ENCODE measurements at places on chromosomes 4 and X.

GRCh38 chr4:10577508-10578426 lies 106.8 kb downstream of the CLNK start:
- no peak for DNase-seq

DNA sequence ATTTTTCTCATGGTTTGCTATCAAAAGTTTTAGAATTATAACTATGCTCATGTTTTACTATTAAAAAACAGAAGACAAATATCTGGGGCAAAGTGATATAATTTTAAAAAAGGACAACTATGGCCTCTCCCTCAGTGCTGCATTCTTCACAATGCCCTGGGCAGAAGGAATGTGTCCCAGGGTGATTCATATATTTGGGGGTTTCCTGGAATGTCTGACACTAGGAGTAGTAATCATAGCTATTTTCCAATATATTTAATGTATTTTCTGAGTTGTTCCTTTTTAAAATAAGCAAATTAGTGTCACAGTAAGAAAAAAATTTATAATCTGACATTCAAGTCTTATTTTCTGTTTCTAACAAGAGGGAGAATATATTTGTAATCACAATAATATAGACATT lies 281.7 kb downstream of the UNC5C start:
- DNase-seq, result peak; percentile 25

- DNase-seq, result no peak
Measured at GRCh38 chrX:87813566-87813965, 296.0 kb downstream of the KLHL4 start.

- peak; percentile 40 for DNase-seq
Measured at GRCh38 chrX:134526399-134526798, 66.4 kb downstream of the HPRT1 start.

DNA sequence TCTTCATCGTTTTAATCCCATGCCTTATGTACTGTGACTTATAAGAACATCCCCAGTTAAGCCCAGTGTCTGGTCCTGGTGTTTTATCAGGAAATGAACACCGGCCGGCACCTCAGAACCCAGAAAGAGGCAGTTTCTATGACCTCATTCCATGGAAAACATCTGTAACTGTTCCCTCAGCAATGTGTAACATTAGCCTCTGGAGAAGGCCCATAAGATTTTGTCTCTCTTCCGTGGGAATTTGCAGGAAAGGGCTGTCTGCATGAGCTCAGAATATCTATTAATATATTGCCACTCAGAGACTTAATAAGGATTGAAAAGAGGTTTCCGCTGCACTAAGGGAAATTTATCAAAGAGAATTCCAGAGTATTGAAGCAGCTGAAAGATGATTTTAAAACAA lies 3.1 kb upstream of the TCEANC start:
- peak; percentile 73 for DNase-seq

- DNase-seq, result no peak
Measured at GRCh38 chrX:25277574-25277973, 261.8 kb upstream of the ARX start.

GRCh38 chrX:153800746-153801145 lies 6.3 kb downstream of the SSR4 start:
- no peak for DNase-seq

DNA sequence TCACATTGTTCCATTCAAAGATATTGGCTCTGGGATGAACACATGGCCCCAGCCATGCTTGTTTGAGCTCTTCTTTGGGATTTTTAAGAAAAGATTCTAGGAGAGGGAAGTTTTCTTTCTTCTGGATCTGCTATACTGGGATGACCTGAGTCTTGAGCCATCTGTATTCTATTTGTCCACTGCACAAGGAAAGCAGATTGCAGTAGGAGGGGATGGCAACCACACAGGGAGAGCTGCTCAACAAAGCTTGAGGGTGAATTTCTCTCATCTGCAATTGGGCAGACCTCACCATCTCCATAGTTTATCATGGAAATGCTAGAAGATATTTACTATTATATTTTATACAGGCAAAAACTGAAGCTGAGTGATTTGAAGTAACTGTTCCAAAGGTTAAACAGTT lies 34.3 kb downstream of the ADH7 start:
- no peak for DNase-seq

DNA sequence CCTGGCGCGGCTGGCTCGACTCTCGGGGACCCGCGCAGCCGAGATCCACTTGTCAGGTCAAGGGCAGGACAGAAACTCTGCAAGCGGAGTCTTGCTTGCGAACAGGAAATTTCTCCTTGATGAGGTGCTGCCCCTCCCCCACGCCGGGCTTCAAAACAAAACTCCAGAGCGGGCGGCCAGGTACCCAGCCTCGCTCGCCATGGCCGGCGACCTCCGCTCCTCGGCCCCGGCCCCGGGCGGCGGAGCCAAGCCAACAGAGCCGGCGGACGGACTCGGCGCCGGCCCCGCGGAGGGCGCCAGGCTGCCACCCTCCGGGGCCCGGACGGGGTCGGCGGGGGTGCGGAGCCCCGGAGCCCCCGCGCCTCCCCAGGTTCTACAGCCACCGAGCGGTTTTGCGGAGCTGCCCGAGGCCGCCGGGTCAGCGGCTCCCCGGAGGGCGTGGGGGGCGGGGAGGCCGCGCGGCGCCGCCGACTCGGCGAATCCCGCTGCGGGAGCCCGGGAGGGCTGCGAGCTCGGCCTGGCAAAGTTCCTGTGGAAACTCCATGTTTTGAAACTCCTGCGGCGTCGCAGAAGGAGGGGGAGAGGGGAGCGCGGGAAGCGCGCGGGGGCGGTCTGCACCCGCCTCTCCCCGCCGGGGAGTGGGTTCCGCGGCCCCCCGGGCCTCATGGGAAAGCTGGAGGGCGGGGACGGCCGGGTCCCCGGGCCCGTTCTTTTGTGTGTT lies 11.7 kb upstream of the BCOR start:
- peak; percentile 55 for DNase-seq

- no peak for DNase-seq
Measured at GRCh38 chr4:81471298-81471587, 464 bp downstream of the RASGEF1B start.

- DNase-seq, result no peak
Measured at GRCh38 chr4:3645711-3646679, 113.8 kb upstream of the LRPAP1 start.

DNA sequence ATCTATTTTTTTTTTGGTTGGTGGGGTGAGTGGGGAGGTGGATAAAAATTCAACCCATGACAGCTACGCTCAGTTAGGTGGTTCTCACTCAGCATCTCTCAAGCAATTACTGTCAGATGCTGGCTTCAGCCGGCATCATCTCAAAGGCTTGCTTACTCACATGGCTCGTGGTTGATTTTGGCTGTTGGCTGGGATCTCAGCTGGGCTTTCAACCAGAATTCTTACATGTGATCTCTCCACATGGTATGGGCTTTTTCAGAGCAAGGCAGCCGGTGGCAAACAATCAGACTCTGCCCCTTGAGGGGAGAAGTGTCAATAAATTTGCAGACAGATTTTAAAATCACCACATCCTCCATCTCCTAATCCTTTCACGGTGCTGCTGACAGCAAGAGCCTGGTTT lies 47.2 kb downstream of the SLC34A2 start:
- DNase-seq, result peak; percentile 67

- no peak for DNase-seq
Measured at GRCh38 chr4:10671366-10671765, 13.2 kb downstream of the CLNK start.

DNA sequence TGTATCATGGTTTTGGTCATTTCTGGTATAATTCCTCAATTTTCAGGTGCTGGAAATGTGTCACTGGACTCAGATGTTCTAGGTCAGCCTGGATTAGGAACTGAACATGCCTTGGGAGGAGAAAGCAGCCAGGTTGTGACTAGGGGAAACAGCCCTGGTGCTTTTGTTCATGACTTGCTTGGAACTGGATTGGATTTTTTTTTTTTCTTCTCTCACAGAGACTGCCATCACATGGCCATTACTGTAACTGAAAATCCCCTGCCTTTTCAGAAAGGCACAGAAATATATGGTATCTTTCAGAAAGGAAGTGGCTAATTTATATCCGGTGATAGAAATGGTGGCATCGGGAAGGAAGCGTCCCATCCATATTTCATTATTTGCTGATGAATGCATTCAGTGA lies 34.6 kb downstream of the SEPTIN11 start:
- DNase-seq, result peak; percentile 69

GRCh38 chr4:79833857-79834256 lies 239.2 kb downstream of the ANTXR2 start:
- DNase-seq, result no peak

- no peak for DNase-seq
Measured at GRCh38 chr4:3411676-3412075, 30.1 kb upstream of the HGFAC start.

- no peak for DNase-seq
Measured at GRCh38 chr4:45944000-45944399, 179.9 kb downstream of the GABRG1 start.

DNA sequence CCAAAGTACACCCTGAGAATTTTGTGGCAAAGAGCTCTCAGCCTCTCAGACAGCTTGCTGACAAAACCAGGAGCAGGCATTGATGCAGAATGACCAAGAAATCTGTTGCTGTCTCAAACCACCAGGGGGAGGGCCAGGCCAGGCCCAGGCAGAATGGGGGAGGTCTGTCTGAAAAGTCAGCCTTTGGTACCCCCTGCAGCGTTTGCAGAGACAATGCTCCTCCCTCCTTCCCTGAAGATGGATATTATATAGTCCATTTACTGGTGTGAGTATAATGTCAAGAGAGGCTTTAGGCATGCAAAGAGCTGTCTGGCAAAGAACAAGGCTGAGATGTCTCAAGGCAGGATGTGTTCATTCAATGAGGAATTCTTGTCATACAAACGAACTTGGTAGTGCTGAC lies 52.9 kb upstream of the TRPC5OS start:
- peak; percentile 25 for DNase-seq

GRCh38 chr4:22515888-22516541 lies at the start of gene ADGRA3:
ADGRA3 (minus strand) TSS chr4:22516066; CDS start chr4:22515784, 282 bp downstream.
- DNase-seq, result peak; percentile 51

GRCh38 chr4:78426972-78427371 lies 124.6 kb upstream of the ANXA3 start:
- no peak for DNase-seq

All from IMR-90 (cell line).